ENCODE measurements at places on chromosomes 7 and 10.

- no peak for DNase-seq
Observed at GRCh38 chr10:53025172-53025711, 252.7 kb upstream of the MBL2 start.

DNA sequence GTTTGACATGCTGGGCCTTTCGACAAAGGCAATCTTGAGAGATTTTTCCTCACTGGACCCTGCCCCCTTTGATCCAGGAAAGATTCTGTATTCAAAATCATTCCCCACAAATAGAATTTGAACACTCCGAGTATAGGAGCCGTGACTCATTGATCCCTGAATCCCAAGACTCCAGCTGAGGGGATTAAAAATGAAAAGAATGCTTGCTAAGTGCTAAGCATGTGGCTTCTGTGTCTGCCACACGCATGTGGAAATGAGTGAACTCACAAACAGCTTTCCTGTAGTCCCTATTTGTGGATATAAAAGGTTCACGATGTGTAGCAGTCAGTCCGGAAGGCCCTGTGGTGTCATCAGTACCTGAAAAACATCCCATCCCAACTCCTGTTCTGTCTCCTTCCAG, 674.3 kb downstream of the SDK1 start:
- no peak for DNase-seq

GRCh38 chr10:88763441-88763840, 3.6 kb downstream of the LIPN start:
- no peak for DNase-seq

GRCh38 chr10:30345611-30346010, 3.5 kb downstream of the MTPAP start:
- no peak for DNase-seq

DNA sequence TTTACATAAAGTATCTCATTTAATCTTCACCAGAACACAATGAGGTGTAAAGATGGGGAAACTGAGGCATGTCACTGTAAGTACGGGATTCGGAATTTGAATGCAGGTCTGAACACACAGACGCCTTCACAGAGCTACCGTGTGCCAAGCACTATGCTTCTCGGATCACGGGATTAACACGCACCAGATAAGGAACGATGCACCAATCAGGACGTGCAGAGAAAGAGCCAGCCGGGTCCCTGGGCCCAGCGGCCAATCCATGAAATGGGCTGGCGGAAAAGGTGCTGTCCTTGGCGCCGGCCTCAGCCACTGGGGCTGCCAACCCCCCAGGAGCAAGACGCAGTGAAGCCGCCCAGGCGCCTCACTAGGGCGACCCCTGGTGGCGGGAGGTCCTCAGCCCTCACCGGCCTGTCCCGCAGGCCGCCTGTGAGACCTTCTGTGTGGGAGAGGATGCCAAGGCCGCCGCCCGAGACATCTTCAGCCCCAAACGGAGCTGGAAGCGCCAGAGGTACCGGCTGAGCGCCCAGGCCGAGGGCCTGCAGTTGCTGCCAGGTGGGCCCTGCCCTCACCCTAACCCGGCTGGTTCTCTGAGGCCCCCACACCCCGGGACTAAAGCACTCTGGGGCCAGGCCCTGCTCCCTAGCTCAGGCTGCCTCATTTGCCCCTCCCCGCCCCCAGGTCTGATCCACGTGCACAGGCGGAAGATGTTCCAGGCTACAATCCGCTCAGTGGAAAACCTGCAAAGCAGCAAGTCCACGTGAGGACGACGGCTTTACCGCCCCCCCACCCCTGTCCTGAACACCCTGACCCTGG, 15.6 kb downstream of the ATG9B start:
- peak; percentile 82 for DNase-seq

GRCh38 chr7:143458681-143459080, 15.4 kb downstream of the TAS2R60 start:
- DNase-seq: no peak

GRCh38 chr7:131604841-131605279, 48.4 kb upstream of the PODXL start:
- no peak for DNase-seq

GRCh38 chr7:127588697-127589482, 679 bp downstream of the ARF5 start:
- DNase-seq: peak; percentile 58

DNA sequence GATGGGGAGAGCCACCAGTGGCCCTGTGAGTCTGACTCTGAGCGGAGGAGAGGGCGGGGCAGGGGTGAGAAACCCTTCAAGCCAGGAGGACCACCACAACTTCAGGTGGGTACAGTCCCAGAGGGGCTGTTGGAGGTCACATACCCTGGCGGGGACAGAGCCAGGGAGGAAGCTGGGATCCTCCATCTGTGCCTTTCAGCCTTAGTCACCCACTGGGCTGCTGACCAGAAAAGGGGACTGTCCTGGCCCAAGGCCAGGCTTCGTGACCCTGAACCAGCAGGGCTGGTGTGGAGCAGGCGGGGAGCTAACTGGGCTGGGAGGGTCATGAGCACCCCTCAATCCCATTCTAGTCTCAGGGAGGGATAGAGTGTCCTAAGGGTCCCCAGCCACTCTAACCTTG, 1.5 kb upstream of the CALHM3 start:
- no peak for DNase-seq

- no peak for DNase-seq
Observed at GRCh38 chr7:72466797-72467196, 54.7 kb upstream of the CALN1 start.

- DNase-seq: no peak
Observed at GRCh38 chr7:24576171-24577025, 3.1 kb downstream of the PALS2 start.

DNA sequence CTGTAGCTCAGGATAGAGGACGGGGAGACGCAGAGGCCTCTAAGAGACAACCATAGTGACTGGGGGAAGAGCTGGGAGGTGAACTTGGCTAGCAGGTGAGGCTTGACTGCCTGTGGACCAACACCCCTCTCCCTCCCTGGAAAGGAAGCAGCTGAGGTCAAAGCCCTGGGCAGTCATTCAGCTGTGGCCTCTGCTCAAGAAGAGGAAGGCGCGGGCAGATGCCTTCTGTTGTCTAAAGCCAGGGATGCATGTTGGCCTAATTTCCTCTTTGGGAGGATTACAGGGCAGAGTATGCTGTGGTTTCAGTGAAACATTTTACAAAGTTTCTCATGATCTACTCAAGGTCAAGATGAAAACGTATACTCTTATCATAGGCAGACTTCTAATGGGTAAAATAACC, 327.1 kb downstream of the PRPF18 start:
- DNase-seq: no peak

DNA sequence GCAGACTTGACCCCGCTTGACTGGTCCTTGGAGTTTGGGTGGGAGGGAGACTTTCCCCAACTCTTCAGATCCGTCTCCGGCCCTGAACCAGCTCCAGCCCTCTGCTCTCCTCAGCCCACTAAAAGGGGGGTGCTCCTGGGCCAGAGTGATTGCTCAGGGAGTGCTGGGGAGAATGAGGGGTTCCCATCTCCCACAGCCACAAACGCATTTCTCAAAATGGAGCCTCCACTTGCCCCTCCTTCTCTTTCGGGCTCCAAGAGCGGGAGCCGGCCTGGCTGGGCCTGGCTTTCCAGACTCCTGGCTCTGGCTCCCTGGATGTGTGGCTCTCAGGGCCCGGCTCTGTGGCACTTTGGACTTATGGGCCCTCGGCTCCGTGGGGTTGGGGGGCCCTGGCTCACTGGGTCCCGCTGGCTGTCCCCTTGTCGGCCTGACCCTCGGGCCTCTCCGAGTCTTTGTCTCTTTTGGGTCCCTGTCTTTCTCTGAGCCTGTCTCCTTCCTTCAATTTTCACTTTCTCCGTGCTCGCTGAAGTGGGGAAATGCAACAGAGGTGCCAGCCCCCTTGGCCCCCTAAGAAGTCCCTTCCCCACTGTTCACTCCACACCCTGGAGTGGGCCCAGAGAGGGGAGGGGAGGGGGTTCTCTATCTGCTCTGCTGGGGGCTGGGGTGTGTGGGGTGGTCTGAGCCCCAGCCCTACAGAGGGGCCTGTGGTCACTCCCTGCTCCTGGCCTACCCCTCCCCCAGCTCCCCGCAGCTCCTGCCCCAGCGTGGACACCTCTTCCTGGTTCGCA, 713 bp downstream of the LZTS2 start:
- DNase-seq: no peak

GRCh38 chr7:97024209-97025129, at the start of gene DLX5:
Gene DLX5 (minus strand): TSS chr7:97024831. CDS start chr7:97024623, 208 bp downstream.
- peak; percentile 65 for DNase-seq

DNA sequence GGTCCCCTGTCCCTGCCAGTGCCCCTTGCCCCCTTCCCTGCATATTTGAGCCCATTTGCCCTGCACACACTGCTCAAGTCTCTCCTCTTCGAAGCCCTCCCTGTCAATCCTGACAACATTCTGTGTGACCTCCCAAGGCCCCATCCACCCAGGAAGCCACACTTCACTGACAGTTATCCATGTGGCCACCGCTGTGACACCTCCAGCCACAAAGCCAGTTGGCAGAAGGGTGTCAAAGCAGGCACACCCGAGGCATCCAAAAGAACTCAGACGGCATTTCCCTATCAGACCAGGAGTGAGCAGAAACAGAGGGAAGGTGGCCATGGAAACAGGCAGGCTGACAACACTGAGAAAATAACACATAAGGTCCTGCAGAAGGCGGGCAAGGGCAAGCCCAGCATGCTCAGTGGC, 4.6 kb downstream of the POLM start:
- DNase-seq: peak; percentile 84

- DNase-seq: no peak
Observed at GRCh38 chr10:32057036-32057372, 779 bp upstream of the KIF5B start.

GRCh38 chr10:70295321-70295720, 11.5 kb upstream of the NPFFR1 start:
- no peak for DNase-seq

DNA sequence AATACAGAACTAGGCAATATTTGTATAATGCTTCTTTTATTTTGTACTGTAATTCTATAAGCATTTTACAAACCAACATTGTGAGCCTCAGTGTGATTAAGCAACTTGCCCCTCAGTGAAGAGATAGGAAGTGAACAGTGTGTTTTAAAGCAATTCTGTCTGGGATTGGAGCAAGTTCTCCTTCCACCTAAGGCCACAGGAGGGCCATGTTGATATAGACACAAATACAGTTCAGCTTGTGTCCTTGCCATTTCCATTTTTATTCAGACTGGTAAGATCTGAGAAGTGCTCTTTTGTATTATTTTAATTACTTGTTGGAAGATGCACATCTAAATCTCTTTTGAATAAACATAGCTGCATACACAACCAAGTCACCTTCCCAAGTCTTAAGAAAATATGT, 416.3 kb upstream of the COBL start:
- no peak for DNase-seq

DNA sequence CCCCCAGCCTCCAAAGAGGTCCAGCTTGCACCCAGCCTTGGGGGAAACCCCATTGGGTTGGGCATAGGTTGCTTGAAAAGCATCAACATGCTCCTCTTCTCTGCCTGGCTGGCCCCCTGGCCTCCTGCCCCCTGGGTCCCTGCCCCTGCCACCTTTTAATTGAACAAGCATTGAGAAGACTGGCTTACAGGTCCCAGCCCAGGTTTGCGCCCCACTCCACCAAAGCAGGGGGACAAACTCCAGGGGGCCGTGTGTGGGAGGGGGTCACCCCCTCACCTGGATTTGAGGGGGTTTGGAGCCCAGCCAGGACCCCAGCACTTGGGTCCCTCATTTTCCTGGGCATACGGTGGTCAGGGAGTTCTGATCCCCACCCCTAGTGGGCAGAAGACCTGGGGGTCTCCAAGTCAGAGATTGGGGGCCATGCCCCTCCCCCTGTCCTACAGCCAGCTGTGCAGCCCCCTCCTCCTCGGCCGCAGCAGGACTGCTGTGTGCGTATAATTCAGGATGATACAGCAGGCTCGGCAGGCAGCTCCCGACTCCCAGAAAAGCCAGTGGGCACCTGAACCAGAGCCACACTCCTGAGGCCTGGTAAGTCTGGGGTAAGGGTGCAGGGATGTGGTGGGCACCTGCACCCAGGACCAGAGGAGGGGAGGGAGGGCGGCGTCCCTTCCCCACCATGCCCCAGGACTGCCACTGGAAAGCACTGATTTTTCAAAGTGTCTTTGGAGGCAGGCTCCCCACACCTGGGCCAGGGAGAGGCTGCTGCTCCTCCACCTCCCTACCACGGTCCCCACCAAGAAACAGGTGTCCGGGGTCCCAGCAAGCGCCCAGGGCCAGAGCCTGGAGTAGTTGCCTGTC, 1.7 kb downstream of the ELFN1 start:
- peak; percentile 63 for DNase-seq

DNA sequence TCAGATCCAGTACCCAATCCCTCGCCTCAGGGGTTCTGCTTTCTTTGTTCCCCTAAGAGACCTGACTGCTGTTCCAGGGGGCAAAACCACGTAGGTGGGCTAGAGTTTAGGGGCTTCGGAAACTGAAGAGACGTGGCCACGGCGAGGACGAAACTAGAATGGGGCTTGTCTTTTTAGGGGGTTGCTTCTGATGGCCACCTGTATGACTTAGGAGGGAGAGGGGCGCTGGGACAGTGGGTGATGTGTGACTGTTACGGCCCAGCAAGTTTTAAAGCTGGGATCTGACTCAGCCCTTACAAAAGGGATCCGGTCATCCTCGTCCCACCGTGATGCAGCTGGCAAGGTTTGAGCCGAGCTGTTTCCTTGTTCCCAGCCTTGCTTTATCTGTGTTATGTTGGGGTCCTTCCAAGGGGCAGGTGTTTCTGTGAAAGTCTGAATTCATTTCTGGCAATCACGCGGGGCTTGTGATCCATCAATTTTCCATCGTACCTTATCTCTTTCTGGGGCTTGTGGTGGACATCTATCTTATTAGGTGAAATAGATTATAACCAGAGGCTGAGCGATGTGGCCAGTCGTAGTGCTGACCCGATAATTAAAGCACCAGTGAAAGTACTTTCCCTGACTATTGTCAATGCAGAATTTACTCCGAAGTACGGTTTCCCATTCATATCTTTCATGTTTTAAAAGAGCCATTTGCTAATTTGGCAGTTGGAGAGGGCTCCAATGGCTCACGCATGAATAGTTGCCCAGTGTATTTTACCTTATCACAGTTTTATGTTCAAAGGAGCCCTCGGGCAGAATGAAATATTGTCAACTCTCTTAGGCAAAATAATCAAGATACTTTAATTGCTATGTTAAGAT, 830 bp downstream of the MET start:
- DNase-seq: no peak

DNA sequence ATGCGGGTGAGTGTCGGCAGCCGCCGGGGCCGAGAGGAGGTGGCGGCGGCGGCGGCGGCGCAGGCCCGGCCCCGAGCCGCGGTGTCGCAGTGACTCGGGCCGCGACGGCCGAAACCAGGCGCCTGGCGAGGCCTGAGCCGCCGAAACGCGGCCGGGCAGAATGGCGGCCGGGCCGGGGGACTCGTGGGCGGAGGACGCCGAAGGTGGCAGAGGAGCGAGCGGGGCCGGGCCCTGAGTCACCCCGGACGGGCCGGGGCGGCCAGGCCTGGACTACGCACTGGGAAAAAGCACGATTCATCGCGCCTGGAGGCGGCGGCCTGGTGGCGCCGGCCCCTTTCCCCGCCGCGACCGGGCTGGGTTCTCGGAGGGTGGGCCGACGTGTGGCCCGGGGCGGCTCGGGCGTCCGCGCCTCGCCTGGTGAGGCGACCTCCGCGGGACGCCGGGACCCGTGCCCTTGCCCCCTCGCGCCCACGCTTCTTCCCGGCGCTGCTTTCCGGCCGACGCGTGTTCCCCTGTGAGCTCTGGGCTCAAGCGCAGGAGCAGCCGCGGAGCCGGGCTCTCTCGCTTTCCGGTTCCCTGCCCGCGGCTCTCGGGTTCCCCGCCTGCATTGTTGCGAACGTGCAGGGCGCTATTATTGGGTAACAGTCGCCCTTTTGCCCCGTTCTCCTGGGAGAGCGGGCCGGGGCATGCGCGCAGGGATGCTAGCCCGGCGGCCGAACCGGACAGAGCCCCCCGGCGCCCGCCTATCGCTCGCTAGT, 500 bp downstream of the CUL1 start:
- peak; percentile 63 for DNase-seq

GRCh38 chr10:52387744-52388143, 73.7 kb downstream of the DKK1 start:
- DNase-seq: no peak

GRCh38 chr7:141157138-141157765, 83.4 kb downstream of the TMEM178B start:
- no peak for DNase-seq
